ENCODE measurements at places on chromosomes 4 and X.
A peak's percentile ranks its signal among the peaks of the same experiment; 100 is the strongest.

DNA sequence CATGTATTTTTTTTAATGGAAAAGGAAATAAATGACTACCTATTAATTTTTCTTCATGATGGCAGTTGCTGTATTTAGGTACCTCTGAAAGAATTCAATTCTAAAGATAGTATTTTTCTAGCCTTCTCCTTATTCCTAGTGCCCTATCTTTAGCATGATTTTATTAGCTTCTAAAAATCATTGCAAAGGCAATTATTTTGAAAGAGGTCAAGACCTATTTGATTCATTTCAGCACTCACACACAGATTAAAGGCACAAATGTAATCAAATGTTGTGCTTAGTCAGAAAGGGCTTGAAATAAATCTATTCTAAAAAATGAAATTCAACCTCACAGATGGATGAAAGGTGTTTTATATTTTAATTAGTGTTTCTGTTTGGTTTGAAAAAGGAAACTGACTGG lies 74.8 kb upstream of the POF1B start:
- DNase-seq, result no peak

- no peak for DNase-seq
These were observed 210.0 kb downstream of the ASMT start for GRCh38 chrX:1824855-1825254.

DNA sequence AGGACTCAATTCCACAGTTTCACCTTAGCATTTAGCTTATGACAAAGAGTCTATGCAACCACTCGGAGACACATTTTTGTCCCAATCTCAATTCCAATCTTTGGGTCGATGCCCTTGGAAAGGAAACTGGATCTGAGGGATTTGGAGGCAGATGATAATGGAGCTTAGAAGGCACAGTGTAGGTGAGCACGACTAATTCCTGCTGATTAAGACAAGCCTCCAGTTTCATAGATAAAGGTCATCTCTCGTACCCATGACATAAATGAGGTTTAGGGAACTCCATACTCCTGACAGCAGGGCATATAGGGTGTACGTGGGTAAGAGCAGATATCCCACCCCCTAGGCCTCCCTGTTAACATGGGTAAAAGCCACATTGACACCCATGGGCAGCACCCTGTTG lies 24.4 kb upstream of the ZNF718 start:
- DNase-seq, result no peak

GRCh38 chrX:150762258-150763165 lies 69.3 kb downstream of the MTMR1 start:
- DNase-seq, result no peak

- peak; percentile 65 for DNase-seq
These were observed 13.8 kb downstream of the CMC4 start for GRCh38 chrX:155056877-155057792.
